ENCODE measurements at places on chromosomes 4 and X.

GRCh38 chr4:109037026-109037425 is 265.4 kb downstream of the COL25A1 start:
- no peak for DNase-seq

DNA sequence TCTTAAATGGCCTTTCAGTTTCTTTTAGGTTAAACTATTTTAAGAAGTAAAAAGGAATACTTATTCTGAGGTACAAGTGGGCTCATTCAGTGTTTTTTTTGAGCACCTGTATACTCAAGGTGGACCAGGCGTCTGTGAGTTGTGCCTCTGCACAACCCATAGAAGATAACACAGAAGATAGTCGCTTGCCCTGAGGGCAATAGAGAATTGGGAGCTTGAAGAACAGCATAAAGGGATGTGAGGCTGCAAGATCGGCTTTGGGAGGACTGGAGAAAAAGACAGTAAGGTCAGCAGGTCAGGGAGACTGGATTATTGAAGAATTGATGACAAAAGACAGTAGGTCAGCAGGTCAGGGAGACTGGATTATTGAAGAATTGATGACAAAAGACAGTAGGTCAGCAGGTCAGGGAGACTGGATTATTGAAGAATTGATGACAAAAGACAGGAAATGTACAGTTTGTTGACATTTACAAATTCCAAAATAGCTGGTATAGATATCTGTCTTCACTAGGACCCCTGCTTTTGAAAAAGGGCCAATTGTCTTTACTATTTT is 3.1 kb downstream of the CPE start:
- DNase-seq: peak; percentile 62

- peak; percentile 68 for DNase-seq
These were observed 814 bp upstream of the RBM47 start for GRCh38 chr4:40630335-40631021.

DNA sequence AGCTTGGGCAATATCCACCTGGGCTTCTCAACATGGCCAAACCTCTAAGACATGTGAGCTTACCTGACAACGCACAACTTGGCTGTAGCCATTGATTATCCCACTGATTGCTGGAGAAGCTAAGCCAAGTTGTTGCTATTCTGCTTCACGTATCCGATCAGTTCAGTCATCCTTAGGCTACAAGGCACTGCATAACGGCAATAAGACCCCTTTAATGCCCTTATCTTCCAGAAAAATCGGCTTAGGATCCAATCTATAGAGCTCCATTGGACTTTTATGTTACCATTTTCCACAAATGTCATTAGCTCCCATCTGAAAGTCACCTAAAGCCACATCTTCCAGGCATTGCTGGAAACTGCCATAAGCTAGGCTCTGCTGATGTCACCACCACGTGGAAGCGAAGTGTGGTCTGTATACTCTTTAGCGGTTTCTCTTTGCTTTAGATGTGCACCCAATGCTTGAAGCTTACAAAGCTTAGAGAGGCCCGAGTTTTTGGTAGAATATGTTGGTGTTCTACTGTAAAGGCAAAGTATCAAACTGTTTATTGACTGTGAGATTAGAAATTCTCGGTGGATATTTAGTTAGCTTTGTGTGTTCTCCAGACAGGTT is 163.1 kb downstream of the CPE start:
- DNase-seq: no peak

DNA sequence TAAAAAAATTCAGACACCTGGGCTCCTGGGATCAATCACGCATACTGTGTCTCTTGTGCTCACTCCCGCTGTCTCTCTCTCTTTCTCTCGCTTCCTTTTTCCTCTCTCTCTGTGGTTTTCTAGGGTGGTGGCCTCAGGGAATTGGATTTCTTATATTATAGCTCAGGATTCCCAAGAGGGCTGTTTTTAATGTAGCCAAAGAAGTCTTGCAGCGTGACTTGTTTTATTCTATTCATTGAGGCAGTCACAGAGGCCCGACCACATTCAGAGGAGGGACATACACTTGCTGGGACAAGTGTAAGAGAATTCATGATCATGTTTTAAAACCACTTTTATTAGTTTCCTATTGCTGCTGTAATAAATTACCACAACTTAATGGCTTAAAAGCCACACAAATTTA is 59.4 kb downstream of the HPF1 start:
- DNase-seq: no peak

DNA sequence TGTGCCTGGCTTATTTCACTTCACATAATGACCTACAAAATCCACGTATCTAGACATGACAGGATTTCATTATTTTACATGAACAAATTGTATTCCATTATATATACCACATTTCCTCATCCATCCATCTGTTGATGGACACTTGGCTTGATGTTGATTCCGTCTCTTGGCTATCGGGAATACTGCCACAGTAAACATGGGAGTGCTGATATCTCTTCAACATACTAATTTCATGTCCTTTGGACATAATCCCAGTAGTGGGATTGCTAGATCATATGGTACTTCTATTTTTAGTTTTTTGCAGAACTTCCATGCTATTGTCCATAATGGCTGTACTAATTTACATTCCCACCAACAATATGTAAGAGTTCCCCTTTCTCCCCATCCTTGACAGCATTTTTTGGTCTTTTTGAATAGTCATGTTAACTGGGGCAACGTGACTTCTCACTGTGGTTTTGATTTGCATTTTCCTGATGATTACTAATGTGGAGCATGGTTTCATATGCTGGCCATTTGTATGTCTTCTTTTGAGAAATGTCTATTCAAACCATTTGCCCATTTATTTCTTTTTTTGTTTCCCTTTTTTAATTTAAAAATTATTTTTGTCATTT is 68.9 kb downstream of the HTRA3 start:
- no peak for DNase-seq

DNA sequence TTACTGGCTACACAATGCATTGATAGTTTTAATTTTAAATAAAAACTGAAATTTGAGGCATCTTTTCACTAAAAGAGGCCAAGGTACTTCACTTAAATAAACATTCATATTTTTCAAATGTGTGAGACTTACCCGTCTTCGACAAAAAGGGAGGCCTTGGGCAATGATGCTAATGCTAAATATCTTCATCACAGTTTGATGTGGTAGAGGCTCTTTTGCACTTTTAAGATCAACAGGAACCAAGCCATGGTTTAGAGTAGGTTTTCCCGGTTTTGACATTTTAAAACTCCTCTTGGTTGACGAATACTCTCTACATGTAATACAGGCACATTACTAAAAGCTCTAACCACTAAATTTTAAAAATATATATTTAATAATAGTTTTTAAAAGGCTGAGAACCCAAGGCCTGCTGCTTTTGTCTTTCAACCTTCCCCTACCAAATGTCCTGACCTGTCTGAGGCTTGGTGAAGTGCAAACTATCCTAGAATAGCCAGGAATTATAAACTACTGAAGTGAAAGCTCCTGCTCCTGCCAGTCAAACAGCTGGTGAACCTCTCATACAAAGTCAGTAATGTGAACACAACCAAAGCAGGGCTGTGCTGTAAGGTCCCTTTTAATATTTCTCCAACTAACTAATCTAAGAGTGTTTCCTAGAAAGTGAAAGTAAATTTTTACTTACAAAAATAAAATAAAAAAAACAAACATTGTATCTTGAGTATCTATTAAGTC is 153.7 kb downstream of the FBXW7 start:
- DNase-seq: no peak

- DNase-seq: no peak
These were observed 109.9 kb upstream of the FAM47C start for GRCh38 chrX:36898301-36898700.

- no peak for DNase-seq
These were observed 47.9 kb downstream of the MAD2L1 start for GRCh38 chr4:120018786-120019185.

- DNase-seq: no peak
These were observed 8.3 kb downstream of the SLITRK2 start for GRCh38 chrX:145825896-145826295.

DNA sequence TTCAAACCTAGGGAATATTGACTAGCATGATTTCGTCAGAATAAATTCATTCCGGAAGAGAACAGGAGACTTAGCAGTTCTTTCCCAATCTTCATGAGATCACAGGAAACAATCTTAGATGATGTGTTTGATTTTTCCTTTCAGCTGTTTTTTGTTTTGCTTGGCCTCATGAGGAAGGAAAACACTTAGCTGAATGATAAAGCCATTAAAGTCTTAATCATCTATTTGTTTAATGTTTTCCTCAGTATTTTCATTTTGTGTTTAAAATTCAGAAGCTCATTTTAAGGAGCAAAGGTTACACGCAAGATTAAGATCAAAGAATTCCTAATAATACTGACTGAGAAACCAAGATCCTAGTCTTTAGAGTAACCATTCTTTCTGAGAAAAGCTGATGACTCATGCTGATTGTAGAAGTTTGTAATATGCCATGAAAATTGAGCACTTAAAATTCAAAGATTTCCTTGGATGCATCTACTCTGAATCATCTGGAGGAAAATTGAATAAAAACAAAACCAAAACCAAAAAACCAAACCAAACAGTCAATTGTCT is 15.4 kb upstream of the TBC1D19 start:
- DNase-seq: no peak

DNA sequence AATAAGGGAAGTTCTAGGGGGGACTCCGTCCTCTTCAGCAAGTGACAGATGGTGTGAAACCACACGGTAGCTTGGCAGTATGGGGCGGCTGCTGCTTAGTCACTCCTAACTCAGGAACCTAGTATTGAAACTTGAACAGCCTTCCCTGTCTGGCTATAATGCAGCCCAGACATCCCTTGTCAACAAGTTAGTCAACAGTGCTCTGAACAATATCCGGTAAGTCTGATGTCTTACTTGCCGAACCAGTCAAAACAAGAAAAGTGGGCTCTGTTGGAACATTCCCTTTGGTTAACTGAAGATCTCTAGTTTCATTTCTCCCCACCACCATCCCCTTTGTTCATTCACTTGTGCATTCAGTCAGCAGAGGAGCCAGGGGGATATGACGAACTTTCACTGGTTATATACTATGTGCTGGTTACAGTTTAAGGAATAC is 18.7 kb upstream of the CXCL13 start:
- no peak for DNase-seq
